ENCODE measurements at places on chromosomes 3 and 15.

DNA sequence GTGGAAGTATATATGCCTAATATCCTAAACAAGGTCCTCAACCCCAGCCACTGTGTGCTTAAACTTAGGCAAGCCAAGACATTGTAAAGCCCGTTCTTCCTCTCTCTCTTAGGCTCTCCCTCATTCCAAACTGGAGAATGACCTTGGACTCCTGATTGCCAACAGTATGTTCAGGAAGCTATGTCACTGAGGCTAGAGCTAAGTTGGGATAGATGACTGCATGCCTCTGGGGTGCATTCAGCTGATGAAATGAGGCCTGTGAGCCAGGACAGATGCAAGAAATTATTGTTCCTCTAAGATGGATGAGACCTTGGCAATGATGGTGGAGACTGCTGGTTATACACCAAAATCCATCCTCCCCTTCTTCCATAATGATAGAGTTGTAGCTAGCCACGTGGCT, 27.9 kb upstream of the TBC1D21 start:
- DNase-seq = no peak

- no peak for DNase-seq
These were observed 81.1 kb downstream of the SOX14 start for GRCh38 chr3:137845194-137845593.

GRCh38 chr3:49013738-49014660, 4.4 kb downstream of the DALRD3 start:
- no peak for DNase-seq

DNA sequence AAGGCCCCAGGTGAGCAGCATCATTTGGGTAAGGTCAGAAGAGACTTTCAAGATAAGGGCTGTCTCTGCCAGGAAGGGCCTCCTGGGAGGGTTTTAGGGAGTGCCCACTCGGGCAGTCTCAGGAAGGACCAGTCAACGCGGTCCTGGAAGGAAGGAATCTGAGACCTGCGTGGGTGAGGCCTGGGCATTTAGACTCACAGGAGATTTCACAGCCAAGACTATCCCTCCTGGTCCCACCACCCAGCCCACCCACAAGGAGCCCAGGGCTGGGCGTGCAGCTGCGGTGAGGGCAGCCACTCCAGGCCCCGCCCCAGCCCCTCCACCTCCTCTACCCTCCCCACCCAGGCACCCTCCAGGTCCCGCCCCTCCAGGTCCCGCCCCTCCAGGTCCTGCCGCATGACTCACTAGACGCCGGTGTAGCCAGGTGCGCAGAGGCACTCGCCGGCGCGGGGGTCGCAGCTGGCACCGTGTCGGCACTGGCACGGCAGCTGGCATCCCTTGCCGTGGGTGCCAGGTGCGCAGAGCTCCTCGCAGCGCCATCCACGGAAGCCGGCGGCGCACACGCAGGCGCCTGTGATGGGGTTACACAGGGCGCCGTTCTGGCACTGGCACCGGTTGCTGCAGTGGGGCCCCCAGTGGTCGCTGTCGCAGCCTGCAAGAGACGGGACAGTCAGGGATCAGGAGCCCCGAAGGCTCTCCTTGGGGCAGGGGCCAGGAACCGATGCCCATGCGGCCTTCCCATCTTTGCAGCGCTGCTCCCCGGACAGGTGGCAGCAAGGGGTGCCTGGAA, 112.7 kb downstream of the RAB11A start:
- peak; percentile 73 for DNase-seq

DNA sequence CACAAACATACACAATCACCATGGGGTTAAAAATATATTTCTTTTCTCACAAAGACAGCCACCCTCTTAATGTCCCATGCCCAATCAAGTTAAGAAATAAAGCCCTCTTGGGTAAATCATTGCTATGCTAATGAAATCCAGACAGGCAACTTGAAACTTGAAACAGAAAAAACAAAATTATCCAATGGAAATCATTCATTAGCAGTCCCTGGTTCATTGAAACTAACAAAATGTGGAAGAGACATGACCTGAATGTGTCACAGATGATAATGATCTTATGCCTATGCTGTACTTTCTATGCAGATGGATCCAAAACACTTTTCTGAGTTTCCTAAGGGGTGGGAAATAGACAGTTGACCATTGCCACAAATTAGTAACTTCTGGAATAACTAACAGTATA, 983.7 kb downstream of the MCTP2 start:
- DNase-seq = no peak

All from activated CD8-positive, alpha-beta memory T cell treated with anti-CD3 and anti-CD28 coated beads, Interleukin-2, amount 50 U/mL, for 48 hours (primary cell).